Prostate gland (tissue), 2 donors: ENCODE measurements at places on chromosomes 3 and 15. TPM values are rescaled to one million over a fixed set of nuclear protein-coding genes. Genes with fewer than 3 reads are reported as not detected.

RHCG gene
- total RNA-seq = 1.0 TPM

SPG11 gene
- 86.2 TPM for total RNA-seq

ZBTB47 gene
- total RNA-seq = 38.0 TPM

SH3GL3 gene
- 7.4 TPM for total RNA-seq

OR5K2 gene
- not detected for total RNA-seq

ROPN1B gene
- total RNA-seq = 27.8 TPM

TMEM266 gene
- total RNA-seq = 6.0 TPM

ZNF660 gene
- total RNA-seq = 2.4 TPM

SERINC4 gene
- 3.9 TPM for total RNA-seq

COL8A1 gene
- 8.1 TPM for total RNA-seq

MAPKAPK3 gene
- total RNA-seq = 33.2 TPM

SYNPR gene
- not detected for total RNA-seq

CLRN1 gene
- total RNA-seq = 0.23 TPM

AKAP13 gene
- 195 TPM for total RNA-seq

PLSCR5 gene
- total RNA-seq = not detected

STRA6 gene
- total RNA-seq = 0.77 TPM

PBRM1 gene
- total RNA-seq = 72.5 TPM

CD276 gene
- total RNA-seq = 75.0 TPM

GAP43 gene
- not detected for total RNA-seq
